8988T (cell line): ENCODE measurements at places on chromosomes 1 and 21.

DNA sequence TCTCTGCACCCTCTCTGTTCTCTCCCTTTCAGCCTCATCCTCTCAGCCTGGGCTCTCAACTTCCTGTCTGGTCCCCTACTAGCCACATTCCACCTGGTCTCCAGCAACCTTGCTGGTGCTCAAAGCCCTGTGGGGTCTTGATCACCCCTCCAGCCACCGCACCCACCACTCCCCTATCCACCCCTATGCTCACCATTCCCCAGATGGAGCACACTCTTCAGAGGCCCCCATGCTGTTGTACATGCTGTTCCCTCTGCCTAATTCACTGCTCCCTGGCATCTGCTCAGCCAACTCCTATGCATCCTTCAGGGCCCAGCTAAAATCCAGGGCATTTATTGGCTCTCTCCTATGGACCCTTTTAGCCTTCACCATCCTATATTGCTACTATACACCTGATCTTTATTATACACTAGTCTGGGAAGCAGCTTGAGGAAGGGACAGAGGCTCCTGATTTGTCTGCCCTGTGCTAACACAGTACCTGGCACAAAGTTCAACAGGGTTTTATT lies 81.0 kb downstream of the GLIS1 start:
- no peak for DNase-seq

DNA sequence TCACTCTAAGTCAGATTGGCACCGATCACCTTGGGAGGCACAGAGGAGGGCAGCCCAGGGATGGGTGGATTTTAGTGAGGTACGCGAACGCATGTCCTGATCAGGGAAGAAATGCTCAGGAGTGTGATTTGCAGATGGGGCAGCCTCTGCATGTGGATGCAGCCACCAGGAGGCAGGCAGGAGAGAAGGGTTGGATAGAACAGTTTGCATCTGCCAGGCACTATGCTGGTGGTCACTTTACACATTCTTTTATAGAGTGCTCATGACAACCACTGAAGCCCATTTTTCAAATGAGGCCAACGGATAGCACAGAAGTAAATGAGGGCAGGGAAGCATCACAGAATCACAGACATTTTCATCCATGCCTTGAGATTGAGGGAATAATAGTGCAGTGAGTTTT lies 5.7 kb downstream of the LAMB3 start:
- no peak for DNase-seq

- no peak for DNase-seq
Measured at GRCh38 chr1:27302612-27303011, 19.4 kb upstream of the TMEM222 start.

DNA sequence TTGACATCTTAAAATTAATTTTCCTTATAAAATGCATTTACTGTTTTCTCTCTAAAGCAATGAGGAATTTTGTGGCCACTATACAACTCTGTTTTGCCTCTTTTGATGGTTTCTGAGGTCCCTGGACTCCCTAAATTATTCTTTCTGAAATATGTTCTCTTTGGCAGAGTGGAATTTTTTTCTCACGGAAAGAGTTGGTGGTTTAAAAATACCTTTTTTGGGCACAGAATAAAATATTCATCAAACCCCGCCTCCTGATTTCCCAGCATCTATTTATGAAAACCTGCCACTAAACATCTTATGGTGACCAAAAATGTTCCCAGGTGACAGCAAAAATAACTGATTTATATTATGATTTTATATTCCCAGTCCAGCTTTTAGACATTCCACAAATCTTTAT lies 165.3 kb upstream of the SYT6 start:
- DNase-seq = no peak

DNA sequence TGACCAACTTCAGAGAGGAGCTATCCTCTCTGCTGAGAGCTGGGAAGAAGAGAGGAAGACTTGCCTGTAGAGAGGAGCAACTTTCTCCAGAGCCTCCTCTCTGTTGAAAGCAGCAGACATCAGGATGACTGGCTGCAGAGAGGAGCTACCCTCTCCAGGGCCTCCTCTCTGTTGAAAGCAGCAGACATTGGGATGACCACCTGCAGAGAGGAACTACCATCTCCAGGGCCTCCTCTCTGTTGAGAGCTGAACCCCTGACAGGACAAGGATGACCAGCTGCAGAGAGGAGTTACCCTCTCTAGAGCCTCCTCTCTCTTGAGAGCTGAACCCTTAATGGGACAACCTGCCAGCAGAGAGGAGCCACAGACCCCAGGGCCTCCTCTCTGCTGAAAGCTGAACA lies 83.0 kb upstream of the GJB5 start:
- DNase-seq = no peak

GRCh38 chr1:240586006-240586405 lies 25.9 kb downstream of the GREM2 start:
- DNase-seq = no peak

DNA sequence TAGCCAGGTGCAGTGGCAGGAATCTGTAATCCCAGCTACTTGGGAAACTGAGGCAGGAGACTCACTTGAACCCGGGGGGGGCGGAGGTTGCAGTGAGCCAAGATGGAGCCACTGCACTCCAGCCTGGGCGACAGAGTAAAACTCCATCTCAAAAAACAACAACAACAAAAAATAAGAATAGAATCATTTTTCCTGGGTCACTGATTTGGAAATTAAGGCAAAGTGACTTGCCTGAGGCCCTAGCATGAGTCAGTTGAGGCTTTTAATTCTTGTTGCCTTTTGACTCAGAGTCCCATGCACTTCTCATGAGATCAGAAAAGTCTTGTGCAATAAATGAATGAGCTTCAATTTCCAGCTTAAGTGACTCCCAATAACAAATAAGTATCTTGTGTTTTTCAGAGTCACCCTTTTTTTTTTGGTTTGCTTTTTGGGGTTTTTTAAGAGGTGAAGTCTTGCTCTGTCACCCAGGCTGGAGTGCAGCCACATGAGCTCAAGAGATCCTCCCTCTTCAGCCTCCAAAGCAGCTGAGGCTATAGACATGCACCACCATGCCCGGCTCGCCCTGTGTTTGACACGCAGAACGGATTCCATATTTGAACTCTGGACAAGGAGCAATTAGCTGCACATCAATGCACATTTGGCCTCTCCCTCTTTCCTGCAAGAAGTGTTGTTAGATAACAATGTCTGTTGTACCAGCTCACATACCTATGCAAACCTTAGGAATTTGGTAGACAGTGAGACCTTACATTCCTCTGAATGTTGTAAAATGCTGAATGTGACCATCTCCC lies 3.4 kb upstream of the PLEKHM2 start:
- DNase-seq = no peak

DNA sequence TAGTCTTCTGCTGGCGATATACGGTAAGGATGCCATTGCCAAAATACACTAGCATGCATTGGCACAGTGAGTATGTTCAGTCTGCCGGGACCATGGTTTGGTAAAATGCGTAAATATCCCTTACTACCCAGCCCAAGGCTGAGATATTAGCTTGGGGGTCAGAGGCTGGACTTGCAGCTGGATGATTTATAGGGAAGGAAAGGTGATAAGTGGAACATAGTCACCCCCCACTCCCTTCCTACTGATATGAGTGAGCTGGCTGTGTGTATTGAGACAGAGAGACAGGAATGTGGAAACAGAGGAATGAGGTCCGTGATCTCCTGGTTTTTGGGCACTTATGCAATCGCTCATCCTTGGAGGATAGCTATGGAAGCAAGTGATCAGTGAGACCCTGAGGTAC lies 642.8 kb downstream of the KCNT2 start:
- DNase-seq = no peak

DNA sequence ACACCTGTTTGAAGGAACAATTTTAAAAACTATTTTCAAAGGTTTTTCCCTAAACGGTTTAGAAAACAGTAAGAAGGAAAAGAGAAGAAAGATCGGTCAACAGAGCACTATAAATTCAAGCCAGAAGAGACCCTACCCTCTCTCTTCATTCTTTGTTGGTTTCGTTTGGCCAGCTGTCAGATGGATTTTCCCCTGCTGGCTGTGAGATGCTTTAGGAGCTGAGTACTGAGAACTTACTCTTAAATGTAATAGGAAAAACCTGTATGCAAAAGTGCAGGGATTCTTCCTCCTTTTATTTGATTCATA lies 1.3 kb upstream of the TXNIP start:
- no peak for DNase-seq

- DNase-seq = no peak
Measured at GRCh38 chr1:93750955-93751354, 69.3 kb upstream of the BCAR3 start.

GRCh38 chr1:15129944-15130343 lies 23.6 kb upstream of the TMEM51 start:
- no peak for DNase-seq

DNA sequence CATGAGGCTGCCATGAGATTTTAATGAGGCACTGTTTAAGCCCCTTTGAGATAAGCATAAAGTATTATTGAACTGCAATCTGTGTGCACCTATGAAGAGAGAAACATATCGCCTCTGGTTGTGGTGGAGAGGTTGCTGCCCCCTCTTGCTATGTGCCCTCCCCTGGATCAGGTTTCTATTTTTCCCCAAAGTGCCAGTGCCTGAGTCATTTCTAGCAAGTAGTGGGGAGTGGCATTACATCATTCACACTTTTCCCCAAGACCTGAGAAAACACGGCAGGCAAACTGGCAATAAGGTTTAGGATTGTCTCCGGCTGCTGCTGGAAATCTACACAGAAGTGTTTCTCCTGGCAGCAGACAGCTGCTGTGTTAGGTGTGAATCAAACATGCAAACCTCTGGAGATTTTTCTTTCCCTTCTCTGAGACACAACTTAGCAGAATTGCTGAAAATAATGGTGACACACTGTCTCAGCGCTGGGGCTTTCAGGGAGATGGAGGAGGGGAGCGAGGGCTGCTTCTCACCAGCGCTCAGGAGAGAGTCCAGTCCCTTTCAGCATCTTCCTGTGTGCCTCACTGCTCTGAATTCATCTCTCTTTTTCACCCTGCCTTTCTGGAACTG lies 13.7 kb upstream of the RGS16 start:
- DNase-seq = no peak

GRCh38 chr1:188363943-188364342 lies 1535.2 kb downstream of the PLA2G4A start:
- no peak for DNase-seq

GRCh38 chr21:37365517-37366481 lies 774 bp upstream of the DYRK1A start:
- peak; percentile 23 for DNase-seq

- no peak for DNase-seq
Measured at GRCh38 chr1:183129921-183130690, 56.0 kb upstream of the LAMC2 start.

GRCh38 chr1:169511316-169512005 lies 25.7 kb upstream of the SLC19A2 start:
- no peak for DNase-seq

GRCh38 chr1:50667710-50668356 lies 244.6 kb upstream of the DMRTA2 start:
- DNase-seq = no peak

DNA sequence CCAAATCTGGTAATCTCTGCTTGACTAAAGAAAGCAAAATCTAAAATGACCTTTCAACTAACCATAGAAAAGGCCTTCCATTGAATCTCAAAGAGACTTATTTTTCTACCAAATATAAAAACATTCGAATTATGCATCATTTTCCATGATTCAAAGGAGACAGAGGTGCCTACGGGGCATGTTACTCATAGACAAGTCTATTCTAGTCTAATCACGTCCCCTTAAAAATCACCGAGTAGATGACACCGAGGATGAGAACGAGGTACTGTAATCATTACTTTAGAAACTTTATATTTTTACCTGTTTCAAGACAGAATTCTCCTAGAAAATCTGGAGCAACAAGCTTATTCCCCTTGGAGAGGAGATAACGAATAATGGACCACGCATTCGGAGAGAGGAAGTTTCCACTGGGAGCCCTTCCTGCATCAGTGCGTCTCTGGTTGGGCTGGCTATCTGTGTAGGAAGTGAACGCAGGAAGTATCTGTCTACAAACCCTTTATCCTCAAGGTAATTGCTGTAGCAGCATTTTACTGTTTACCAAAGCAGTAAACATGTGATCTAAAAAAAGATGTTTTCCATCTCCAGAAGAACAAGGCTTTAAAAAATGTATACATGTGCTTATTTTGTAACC lies 9.5 kb downstream of the ERG start:
- no peak for DNase-seq

DNA sequence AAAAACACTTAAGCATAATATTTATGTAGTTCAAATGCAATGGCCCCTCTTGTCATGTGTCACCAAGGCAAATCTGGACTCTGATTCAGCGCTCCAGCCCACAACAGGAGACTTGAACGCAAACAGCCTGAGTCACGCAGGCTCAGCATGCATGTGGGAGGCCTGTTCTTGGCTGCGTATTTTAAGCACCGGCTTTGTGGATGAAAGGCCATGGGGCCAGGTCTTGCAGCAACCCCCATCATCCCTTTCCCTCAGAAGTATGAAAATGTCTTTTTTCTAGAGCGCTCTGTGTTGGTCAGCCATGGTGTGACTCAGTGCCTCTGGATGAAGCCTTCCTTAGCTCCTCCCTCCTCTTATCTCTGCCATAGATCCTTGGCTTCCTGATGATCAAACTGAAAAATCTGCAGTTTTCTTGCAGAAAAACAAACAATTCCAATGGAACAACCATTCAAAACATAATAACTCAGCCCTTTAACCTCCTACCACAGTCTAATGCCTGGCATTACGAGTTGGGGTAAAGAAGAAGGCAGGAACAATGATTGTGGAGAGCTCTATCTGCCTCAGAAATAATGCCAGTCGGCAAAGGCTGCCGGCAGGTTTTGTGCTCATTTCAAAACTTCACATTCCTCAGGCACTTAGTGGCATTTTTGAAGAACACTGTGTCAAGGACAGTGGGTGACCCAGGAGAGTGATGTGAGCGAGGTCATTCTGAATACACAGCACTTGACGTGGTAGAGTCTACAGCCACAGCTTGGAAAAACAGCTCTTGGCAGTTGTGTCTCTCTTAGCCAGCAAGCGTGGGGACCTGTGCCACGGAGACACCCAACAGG lies 167.5 kb downstream of the CLIC6 start:
- no peak for DNase-seq

- no peak for DNase-seq
Measured at GRCh38 chr1:245168086-245168485, 13.3 kb downstream of the KIF26B start.
